Cerebellum (tissue), 4 donors: ENCODE measurements at places on chromosomes 1 and 21. TPM values are rescaled to one million over a fixed set of nuclear protein-coding genes. Genes with fewer than 3 reads are reported as not detected.

- no peak for DNase-seq
These were observed 19.9 kb upstream of the IFNGR2 start for GRCh38 chr21:33383056-33383888.

CD160 gene
- total RNA-seq: not detected

HES4 gene
- total RNA-seq: 14.9 TPM

CR1L gene
- 0.73 TPM for total RNA-seq

HEYL gene
- 0.82 TPM for total RNA-seq
